Panc1 (cell line): ENCODE measurements at places on chromosomes 6 and 20. TPM values are rescaled to one million over a fixed set of nuclear protein-coding genes. Genes with fewer than 3 reads are reported as not detected.

DNA sequence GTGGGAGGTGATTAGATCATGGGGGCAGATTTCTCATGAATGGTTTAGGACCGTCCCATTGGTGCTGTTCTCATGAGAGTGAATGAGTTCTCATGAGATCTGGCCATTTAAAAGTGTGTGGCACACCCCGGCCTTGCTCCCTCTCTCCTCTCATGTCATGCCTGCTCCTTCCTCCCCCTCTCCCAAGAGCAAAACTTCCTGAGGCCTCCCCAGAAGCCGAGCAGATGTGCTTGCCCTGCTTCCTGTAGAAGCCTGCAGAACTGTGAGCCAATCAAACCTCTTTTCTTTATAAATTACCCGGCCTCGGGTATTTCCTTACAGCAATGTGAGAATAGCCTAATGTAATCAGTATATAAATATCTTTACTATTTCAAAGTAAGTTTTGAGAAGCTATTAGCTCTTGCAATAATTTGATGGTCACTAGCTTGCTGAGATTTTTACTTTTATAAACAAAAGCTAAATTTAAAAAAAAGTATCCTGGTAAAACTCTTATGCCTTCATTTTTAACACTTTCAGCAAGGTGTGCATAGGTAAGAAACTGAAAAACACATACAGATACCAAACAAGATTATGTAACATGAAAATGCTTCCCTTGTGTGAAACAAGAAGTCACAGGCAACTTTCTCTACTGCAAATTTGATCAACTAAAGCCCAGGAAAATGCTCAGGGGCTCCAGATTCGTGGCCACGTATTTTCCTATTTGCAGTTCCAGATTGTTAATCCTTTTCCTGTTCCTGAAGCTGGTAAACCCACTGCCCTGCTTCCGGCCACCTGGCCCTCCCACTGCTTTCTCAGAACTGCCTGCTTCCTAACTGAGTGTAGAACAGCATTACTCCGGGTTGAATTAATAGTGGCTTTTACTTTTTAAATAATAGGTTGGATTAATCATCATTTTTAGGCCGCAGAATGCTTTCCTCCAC lies 395.1 kb upstream of the CNR1 start:
- no peak overlapping the region for H3K4me3 ChIP-seq
- DNase-seq, result no peak
- no peak overlapping the region for H3K27ac ChIP-seq
- H3K36me3 ChIP-seq, result no peaks in the 10 kb centered on the region
- H3K4me1 ChIP-seq, result peaks cover 2% of the 10 kb centered on the region; the same call in 1 of the 2 replicates

- no peaks in the 10 kb centered on the region for H3K36me3 ChIP-seq
- DNase-seq, result no peak
- H3K4me3 ChIP-seq, result no peak overlapping the region
- no peaks in the 10 kb centered on the region for H3K27me3 ChIP-seq
- no peaks in the 10 kb centered on the region for H3K4me1 ChIP-seq
Measured at GRCh38 chr6:68994521-68994920, 359.4 kb downstream of the ADGRB3 start.

- no peak for DNase-seq
- H3K4me3 ChIP-seq, result no peak overlapping the region
- H3K36me3 ChIP-seq, result no peaks in the 10 kb centered on the region
- H3K27ac ChIP-seq, result no peak overlapping the region
- no peaks in the 10 kb centered on the region for H3K4me1 ChIP-seq
Measured at GRCh38 chr6:133740816-133741215, 148.1 kb upstream of the TCF21 start.

C6orf52 gene
- 6.5 TPM for total RNA-seq

DNA sequence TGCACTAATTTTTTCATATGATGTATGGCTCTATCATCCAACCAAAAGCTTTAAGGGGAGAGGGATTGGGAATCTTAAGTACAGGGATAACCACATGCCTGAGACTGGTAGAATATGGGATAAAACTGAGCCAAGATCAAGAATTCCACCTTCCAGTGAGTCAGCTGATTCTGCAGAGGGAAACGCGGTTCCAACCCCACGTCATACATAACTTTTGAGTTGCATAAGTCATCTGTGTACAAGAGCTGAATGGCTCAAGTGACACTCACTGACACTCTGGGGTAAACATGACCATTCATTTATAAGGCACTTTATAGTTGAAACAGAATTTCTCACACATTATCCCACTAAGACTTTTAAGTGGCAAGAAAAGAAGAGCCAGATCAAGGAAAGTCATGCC lies 16.4 kb downstream of the TRIM27 start:
- H3K4me3 ChIP-seq, result no peak overlapping the region
- no peaks in the 10 kb centered on the region for H3K27me3 ChIP-seq
- no peak overlapping the region for H3K27ac ChIP-seq
- DNase-seq, result no peak
- H3K36me3 ChIP-seq, result peaks cover 42% of the 10 kb centered on the region
